Left ventricle myocardium superior (tissue), 1 donor: ENCODE measurements at places on chromosomes 7 and 10. TPM values are rescaled to one million over a fixed set of nuclear protein-coding genes. Genes with fewer than 3 reads are reported as not detected.

DNA sequence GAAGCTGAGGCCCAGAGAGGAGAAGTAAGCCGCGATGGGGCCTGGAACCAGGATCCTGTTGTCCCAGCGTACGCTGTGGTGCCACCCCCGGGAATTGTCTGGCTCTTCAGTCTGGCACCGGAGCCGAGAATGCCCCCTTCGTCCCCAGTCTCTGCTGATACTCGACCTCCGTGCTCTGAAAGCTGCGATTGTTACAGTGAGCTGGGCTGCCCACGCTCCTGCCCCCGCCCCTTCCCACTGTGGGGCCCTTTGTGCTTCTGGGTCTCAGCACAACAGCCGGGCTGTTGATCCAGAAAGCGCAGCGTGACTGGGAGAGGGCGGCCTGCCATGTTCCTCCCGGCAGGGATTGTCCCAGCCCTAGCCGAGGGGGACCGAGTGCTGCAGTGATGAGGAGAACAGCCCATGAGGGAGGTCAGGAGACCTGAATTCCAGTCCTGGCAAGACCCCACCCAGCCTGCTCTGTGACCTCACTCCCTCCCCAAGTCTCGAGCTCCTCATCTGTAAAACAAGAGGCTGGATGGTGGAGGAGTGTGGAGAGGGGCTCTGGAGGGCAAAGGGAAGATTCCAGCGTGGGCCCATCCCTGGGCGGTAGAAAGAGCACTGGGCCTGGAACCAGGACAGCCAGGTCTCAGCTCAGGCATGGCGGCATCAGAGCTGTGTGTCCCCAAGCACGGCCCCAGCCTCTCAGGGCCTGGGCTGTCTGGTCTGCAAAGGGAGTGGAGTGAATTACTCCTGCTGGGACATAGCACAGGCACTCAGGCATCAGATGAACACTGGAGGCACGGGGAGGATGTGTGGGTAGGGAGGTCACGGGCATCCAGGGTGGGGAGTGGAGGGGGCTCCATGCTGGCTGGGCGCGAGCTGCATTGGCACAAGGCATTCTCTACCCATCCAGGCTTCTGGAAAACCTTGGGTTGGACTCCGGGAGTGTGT, 43.6 kb downstream of the TSPAN15 start:
- peak; percentile 26 for DNase-seq

Gene LAMB1
- 56.1 TPM for total RNA-seq

GRCh38 chr7:105712877-105713276, 131.6 kb upstream of the EFCAB10 start:
- DNase-seq, result no peak

DNA sequence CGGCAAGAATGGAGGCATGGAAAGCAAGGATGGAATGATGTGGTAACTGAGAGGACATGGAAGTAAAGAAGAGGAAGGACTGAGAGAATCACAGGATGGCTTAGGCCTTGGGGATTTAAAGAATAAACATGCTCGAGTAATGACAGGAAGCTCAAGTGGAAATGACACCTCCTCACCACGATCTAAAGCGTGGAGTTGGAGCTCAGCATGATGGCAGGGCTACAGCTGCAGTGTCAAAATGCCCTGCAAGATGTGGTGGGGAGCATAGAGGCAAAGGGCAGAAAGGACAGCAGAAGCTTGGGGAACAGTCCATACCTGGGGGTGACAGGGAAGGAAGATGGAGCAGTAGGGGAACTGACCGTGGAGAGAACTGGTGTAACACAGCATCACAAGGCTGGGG, 229.5 kb upstream of the PLXNA4 start:
- DNase-seq, result no peak

DNA sequence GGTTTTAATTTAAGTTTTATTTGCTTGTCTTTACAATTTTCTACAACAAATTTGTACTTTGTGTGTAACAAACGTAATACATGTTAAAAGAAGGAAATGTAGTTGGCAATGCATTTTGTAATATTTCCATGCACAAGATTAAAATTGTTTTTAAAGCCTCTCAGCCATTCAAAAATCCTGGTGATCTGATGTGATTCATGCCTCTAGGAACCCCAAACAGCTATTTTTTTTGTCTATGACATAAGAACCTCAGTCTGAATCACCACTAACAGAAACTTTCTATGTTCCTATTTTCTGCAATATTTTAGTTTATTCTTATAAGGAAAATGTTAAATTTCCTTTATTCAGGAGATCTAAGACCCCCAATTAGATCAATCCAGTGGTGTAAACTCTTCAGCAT, 183.1 kb upstream of the YAE1 start:
- DNase-seq, result no peak

DNA sequence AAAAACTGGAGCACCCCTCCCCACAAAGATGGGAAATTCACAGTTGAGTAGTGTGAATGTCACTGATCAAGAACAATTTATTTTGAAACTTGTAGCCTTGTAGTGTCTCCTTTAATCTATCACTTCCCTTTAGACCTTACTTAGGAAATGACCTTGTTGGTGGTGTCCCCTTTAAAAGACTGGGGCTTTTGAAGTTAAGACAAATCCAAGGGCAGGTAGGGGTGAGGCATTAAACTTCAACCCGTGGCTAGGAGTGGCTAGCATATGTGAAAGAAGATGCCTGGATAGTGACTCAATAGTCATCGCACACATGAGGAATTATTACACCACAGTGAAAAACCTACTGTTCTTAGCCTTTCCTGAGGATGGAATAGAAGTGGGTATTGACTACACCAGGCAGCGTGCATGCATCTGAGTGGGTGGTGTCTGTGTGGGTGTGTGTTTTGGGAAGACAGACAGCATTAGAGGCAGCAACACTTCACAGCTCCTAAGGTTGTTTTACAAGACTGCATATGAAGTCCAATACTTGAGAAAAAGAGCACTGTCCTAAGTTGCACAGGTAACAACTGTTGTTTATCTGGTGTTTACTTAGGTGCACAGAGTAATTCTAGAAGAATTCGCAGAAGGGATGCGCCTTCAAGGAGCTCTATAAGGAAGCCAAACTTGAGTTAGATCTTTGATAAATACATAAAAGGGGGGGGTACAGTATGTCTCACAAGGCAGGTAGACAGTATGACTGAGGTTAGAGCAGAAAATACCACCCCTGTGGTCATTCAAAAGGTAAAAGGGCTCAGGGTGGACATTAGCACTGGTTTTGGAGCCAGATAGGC, 32.9 kb downstream of the ABLIM1 start:
- no peak for DNase-seq

DNA sequence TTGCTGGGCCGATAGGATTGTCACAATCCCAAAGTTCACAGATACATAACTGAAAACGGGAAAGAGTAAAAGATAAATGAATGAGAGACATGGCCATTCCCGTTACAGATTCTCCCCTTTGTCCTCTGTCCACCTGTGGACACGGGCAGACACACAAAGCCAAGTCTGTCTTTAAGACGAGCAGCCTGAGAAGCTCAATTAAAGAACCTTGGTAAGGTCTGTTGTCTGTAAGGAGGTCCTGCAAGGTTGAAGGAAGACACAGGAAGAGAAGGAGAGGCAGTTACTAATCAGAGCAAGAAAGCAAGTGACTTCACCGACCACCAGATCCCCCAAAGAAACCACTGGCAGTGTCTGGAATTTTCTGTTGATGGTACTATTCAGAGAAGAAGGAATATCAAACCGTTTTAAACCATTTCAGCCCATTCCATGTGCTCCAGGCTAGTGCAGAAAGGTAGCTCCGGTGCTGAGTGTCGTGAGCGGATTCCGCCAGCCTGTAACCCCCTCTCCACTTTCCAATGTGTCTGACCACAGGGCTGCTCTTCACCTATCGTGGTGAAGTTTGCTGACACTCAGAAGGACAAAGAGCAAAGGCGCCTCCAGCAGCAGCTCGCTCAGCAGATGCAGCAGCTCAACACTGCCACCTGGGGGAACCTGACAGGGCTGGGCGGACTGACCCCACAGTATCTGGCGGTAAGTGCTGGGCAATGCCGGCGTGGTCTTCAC, 252.6 kb downstream of the CELF2 start:
- DNase-seq, result peak; percentile 89

- DNase-seq, result peak; percentile 62
These were observed 71.1 kb downstream of the DIP2C start for GRCh38 chr10:618229-618989.

GRCh38 chr10:79149662-79150443, 81.1 kb downstream of the ZMIZ1 start:
- peak; percentile 93 for DNase-seq

GRCh38 chr10:96130326-96130995, 364 bp downstream of the ZNF518A start:
- DNase-seq, result peak; percentile 78

GRCh38 chr7:130822642-130823041, 88.6 kb upstream of the KLF14 start:
- no peak for DNase-seq

DNA sequence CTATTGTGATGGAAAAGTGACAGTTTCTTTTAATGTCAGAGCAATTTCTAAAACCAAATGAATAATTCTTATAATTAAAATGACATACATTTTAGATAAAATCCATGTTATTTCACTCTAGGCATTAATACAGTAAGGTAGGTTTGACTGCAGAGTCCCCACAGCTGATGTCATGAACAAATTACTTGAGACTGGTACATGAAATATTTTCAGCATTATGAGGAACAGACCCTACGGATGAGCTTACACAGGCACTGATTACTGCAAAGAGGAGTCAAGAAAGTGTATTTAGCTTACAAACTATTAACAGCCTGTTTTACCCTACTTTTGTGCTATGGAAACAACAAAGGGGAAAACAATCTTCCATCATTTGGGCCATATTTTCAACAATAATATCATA, 8.9 kb downstream of the COL1A2 start:
- no peak for DNase-seq

- DNase-seq, result no peak
These were observed 61.8 kb upstream of the C10orf90 start for GRCh38 chr10:126732308-126732707.

Gene ZWINT
- 1.8 TPM for total RNA-seq
